ENCODE measurements at places on chromosomes 5 and 9.

DNA sequence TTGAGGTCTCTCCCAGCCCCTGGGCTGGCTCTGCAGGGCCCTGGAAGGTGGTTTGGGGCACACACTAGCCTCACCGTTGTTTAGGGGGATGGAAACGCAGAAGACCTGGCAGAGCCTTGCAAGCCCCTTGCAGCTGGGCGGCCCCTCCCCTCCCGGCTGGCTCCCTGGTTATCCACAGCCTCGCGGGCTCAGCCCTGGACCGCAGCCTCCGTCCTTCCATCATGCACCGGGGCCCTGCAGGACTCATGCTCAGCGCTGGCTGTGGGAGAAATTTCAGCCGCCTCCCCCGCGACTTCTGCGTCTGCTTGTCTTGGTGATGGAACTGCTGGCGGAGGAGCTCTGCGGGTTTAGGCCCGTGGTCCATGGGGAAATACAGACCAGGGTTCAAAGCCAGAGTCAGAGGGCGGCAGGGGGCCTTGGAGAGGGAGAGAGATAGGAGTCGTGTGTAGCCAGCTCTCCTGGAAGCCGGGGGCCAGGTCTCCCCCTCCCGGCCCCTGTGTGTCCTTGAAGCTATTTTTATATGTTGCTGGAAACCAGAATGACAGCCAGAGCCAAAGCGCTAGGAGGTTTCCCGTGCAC is 75.8 kb upstream of the IER5L start:
- DNase-seq: no peak

GRCh38 chr9:89850631-89851325 is 246.0 kb downstream of the GADD45G start:
- DNase-seq: no peak

DNA sequence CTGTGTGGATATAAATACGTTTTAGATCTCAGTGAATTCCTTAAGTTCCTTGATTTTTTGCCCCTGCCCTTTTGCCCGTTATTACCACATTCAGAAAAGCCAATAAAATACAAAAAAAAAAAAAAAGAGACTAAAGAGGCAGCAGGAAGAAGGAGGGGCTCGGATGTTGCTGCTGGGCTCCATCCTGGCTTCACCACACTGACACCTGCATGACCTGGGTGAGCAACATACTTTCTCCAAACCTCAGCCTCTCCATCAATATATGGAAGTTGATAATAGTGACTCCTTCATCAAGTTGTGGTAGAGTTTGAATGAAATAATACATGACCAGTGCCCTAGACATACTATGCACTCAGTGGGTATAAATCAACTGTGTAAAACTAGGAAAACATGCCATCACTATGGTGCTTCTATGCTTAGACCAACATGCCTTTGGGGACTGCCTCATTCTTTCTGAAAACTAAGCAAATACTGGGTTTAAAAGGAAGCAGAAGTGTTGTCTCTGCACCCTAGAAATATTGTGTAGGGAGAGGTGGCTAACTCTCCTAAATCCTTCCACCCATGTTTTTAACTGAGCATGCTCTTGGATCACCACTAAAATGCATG is 243.0 kb downstream of the PIK3R1 start:
- DNase-seq: no peak

GRCh38 chr9:116447934-116448333 is 239.2 kb upstream of the TRIM32 start:
- no peak for DNase-seq

- DNase-seq: no peak
Observed at GRCh38 chr5:137648361-137648760, 87.5 kb downstream of the KLHL3 start.

DNA sequence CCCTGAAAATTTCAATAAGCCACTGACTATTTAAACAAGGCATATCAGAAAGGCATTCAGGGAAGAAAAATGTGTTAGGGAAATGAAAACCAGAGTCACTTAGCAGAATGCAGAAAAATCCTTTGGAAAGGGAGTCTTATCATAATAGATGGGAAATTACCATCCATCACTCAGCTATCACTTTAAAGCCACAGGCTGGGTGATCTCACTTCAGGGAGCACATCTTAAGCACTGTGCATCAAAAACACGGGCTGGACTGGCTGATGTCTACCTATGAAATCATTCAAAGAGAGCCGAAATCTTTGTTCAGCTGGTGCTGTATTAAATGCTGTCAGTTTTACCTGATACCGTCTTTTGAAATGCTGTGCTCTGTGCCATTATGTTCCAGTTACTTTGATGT is 73.5 kb downstream of the C9orf57 start:
- no peak for DNase-seq

- DNase-seq: no peak
Observed at GRCh38 chr5:71537687-71538086, 49.5 kb upstream of the MCCC2 start.

DNA sequence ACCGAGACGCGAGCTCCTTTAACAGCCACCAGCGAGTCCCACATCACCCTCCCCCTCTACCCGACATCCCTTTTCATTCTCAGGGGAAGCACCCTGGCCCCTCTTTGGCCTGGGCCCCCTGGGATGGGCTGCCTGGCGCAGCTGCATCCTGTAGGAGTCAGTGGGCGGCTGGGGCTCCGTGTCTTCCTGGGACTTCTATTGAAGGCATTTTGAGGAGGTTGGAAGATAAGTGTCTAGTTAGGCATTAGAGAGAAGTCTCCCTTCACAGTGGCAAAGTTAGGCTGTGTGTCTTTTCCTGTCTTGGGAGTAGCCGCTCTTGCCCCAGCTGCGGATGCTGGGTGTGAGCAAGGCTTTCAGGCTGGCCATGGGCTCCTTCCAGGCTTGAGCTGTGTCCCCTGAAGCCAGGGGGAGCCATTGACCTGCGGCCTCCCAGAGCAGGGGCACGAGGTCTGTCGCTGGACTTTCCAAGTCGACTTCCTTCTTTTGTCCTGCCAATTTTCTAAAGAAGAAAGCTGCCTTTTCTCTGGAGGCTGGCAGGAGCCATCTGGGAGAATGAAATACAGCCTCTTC is 18.6 kb upstream of the NKD2 start:
- DNase-seq: no peak

GRCh38 chr9:18294229-18294628 is 179.7 kb upstream of the ADAMTSL1 start:
- no peak for DNase-seq

GRCh38 chr9:135611142-135611874 is 28.0 kb downstream of the GLT6D1 start:
- DNase-seq: no peak

DNA sequence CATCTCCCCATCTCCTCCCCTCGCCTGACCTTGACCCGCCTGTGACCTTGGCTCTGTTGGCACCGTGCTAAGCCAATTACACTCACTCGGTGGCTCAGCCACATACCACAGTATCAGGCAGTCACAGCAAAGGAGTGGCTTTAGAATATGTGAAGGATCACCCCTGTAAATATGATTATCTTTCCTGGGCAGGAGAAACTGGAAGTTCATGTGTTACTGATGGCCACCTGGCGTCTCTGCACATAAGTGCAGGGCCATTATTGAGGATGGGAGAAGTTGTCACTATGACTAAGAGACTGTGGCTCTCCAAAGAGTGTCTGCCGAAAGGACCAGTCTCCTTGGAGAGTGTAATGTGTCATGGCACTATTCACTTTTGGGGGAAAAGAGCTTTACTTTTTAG is 116.9 kb upstream of the S1PR3 start:
- no peak for DNase-seq

- DNase-seq: no peak
Observed at GRCh38 chr5:14436801-14437542, 144.6 kb upstream of the OTULINL start.

GRCh38 chr9:5499889-5500398 is 10.4 kb upstream of the PDCD1LG2 start:
- DNase-seq: no peak

GRCh38 chr9:128409450-128409849 is 11.2 kb upstream of the CERCAM start:
- DNase-seq: no peak

DNA sequence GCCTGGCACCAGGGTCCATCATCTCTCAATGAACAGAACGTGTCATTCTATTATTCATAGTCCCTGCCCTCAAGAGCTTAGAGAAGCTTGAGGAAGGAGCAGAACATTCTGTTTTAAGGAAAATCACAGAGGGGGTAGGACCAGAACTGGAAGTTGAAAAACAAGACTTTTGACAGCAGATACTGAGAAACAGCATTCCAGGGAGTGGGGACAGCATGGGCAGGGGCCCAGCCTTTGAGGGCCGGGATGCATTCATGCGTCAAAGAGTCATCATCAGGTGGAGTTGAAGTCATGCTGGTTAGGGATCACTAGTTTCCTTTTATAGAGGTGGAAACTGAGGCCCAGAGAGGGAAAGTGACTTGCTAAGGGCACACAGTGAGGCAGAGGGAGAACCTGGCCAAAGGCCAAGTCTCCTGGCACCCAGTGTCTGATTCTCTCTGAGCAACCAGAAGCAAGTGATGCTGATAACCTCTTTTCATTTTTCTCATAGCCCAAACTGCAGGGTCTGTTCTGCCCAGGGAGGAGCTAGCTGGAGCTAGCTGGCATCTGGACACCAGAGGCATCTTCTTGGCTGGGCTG is 41.5 kb upstream of the STXBP1 start:
- no peak for DNase-seq

DNA sequence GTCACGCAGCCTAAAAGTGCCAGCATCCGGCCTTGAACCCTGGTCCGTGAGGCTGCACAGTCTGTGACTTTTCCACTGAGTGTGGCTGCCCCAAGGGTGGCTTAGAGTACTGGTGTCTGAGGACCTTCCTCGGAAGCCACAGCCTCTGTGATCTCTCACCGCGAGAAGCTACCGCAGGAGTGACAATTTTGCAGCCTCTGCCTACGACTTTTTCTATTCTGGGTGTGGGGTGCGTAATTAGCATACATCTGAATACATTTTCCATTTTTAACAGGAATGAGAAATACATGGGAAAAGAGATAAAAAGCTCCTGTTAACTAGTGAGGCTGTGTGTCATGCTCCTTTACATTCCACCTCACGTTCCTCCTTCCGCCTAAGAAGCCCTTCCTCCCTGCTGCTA is 48.3 kb upstream of the HRH2 start:
- DNase-seq: no peak

DNA sequence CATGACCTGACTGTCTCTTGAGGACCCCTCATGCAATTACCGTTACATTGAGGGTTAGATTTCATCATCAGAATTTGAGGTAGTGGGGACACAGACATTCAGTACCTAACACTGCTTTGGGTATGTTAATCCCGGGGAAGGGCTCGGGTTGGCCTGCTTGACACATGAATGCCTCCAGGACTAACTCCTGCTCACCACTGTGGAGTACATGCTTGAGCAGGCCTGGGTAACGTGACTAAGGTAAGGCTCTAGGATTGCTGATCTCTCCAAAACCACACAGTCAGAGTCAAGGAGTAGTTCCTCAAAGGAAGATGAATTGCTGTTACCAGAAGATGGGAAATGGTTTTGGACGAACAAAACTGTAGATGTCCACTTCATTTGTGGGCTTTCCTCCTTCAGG is 376.3 kb upstream of the ZNF462 start:
- no peak for DNase-seq

DNA sequence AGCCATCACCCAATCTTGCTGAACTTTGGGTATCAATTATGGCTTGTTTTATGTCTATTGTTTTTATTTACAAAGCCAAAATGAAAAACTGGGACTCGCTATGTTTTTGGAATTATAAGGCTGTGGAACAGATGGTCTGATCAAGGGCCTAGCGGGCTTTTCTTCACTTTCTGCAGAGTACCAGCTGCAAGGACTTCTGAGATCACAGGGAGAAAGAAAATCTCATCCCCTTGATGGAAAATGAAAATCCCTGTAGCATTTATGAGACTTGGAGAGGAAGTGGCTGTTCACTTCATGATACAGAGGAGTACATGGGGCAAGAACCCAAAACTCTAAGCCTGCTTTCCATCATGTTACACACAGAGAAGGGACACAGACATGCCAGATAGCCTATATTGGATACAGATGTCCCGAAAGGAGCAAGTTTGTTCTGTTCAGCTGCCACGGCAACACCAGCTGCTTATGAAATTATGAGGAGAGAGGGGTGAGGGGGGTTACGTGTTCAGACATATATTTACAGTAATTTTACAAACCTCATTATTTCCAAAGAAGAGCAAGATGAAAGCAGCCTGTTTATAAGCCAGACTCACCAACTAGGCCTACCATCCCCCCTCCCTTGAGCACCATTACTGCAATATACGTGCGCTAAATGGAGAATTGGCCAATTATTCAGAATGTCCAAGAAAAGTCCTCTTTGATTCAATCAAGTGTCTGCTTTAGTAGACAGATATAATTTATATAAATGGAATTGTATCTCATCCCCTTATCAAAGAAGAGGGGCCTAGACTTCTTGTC is 220.0 kb downstream of the MARCHF11 start:
- no peak for DNase-seq

- DNase-seq: no peak
Observed at GRCh38 chr5:159218595-159219023, 9.3 kb upstream of the RNF145 start.

DNA sequence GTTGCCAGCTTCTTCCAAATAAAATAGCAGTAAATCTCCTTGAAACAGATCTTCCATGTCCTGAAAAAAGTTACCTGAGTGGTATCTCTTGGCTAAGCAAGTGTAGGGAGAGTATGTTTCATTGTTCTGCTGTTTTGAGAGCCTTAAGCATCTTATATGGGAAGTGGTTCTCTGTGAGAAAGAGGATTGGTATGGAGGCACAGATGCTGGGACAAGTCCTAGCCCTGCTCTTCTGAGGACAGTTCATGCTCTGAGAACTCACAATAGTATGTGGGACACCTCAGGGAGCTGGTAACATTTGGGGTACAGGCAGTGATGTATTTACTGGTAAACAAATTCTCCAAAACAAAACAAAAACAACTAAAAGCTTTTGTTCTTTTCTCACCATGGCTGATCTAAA is 2.0 kb downstream of the PPP3R2 start:
- DNase-seq: no peak

DNA sequence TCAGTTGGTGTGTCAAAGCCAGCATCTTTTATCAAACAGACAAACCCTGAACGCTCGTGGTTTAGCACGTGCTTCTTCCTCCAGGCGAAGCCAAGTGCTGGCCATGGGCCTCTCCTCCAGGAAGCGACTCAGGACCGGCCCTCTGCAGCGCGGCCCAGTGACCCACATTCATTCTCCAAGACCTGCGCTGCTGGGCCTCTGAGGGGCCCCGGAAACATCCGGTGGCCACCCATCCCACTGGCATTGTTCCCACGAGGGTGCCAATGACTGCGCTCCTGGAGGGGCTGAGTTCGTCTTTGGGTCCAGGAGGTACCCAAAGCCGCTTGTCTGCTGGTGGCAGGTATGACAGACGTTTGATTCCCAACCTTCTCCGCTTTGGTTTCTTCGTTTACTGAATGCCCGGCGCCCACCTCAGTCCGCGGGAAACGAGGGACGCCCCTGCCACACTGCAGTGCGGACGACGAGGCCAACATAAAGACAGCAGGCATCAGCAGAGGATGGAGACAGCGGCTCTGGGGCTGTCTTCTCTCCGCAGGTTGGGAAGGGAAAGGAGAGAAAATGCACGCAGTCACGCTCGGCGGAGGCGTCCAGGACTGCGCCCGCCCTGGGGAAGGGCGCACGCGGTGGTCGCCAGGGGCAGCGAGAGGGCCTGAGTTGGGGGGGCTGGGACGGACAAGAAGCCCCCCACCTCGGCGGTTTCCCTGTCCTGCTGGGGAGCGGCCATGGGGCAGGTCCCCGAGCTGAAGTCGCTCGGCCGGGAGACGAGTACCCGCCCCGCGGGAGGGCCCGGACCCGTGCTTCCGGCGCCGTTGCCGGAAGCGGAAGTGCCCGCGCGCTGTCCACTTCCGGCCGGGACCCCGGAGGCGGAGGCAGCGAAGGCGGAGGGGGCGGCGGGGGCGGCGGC is at the start of gene EXOC3:
Gene EXOC3 (plus strand): TSS at position 842 of the 904 bp plus-strand sequence. CDS start 3,030 bp downstream, outside the sequence.
- peak; percentile 60 for DNase-seq

- DNase-seq: no peak
Observed at GRCh38 chr5:11981986-11982385, 77.7 kb upstream of the CTNND2 start.
